Activated CD8-positive, alpha-beta memory T cell treated with anti-CD3 and anti-CD28 coated beads, Interleukin-2, amount 10 ng/mL, durations not matched to agents 7 days and 5 days (primary cell): ENCODE measurements at places on chromosomes 3 and 15. TPM values are rescaled to one million over a fixed set of nuclear protein-coding genes. Genes with fewer than 3 reads are reported as not detected.

Gene NEK11
- total RNA-seq: 0.96 TPM

Gene LRRIQ4
- total RNA-seq: 0.35 TPM

GRCh38 chr3:143414571-143415253 is 295.1 kb downstream of the CHST2 start:
- no peaks in the 10 kb centered on the region for H3K27me3 ChIP-seq
- H3K27ac ChIP-seq: no peak overlapping the region
- no peak overlapping the region for H3K4me3 ChIP-seq
- DNase-seq: no peak
- no peaks in the 10 kb centered on the region for H3K36me3 ChIP-seq

Gene IQCF5
- not detected for total RNA-seq

Gene SLC9C1
- not detected for total RNA-seq

- H3K4me3 ChIP-seq: no peak overlapping the region
- peaks cover 12% of the 10 kb centered on the region for H3K4me1 ChIP-seq
- no peak overlapping the region for H3K27ac ChIP-seq
- peaks cover 3% of the 10 kb centered on the region for H3K27me3 ChIP-seq
- no peak for DNase-seq
These were observed 41.1 kb upstream of the NDUFB4 start for GRCh38 chr3:120554812-120555606.

Gene SLC2A2
- not detected for total RNA-seq

Gene ATP13A5
- total RNA-seq: not detected

DNA sequence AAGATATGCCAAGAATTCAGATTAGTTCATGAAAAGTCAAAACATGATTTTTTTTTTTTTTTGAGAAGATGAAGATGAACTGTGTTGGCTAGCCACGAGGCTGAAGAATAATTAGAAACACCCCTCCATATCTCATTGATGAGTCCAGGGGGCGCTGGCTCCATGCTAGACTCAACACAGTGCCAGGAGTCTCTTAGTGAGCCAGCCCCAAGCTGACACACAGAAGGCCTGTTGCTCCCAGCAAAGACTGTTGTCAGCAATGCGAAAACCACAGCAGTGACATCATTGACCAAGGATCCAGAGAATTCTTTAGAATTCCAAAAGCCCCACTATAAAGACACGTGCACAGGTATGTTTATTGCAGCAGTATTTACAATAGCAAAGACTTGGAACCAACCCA is 185.2 kb downstream of the ANXA2 start:
- DNase-seq: no peak
- peaks cover 47% of the 10 kb centered on the region for H3K27me3 ChIP-seq
- H3K4me1 ChIP-seq: no peaks in the 10 kb centered on the region
- H3K27ac ChIP-seq: no peak overlapping the region

DNA sequence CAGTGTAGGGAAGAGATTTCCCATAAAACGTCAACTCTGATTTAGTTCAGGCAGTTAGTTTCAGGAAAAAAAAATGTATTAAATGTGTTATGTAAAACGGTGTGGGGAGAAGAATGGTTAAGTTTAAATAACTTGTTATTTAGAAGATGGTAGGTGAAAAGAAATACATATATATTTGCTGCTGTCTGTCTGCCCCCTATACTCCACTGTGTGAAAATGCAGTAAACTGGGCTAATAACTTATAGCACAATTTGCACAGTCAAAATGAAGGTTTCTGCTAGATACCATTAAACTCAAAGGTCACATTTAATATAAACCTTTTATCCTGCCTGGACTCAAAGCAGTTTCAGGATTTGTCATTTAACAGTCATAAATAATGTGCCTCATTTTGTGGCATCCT is 515.0 kb downstream of the FGF12 start:
- no peaks in the 10 kb centered on the region for H3K27me3 ChIP-seq
- DNase-seq: no peak
- no peak overlapping the region for H3K27ac ChIP-seq
- H3K4me1 ChIP-seq: no peaks in the 10 kb centered on the region
- no peaks in the 10 kb centered on the region for H3K36me3 ChIP-seq

Gene SEC22C
- total RNA-seq: 46.1 TPM

Gene PSMA4
- 278 TPM for total RNA-seq

DNA sequence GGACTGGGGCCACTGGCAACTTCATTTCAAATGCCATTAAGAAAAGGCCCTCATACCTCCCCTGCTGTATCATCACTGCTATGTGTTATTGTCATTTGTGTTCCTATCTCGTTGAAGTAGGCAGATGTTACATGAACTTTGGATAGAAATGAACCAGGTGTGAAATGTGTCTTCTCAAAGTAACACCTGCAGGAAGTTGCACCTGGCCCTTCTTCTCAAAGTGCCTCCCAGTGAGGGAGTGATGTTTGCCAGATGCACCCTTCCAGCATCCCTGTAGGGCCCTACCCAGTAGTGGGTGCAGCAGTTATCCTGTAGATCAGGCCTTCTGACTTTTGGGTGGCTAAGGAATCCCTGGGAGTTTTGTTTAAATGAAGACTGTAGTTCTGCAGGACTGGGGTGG is 197.7 kb upstream of the CTNNB1 start:
- no peak overlapping the region for H3K4me3 ChIP-seq
- DNase-seq: no peak
- H3K27me3 ChIP-seq: peaks cover 42% of the 10 kb centered on the region

- no peaks in the 10 kb centered on the region for H3K27me3 ChIP-seq
- H3K36me3 ChIP-seq: peaks cover 71% of the 10 kb centered on the region
- no peak for DNase-seq
- H3K27ac ChIP-seq: no peak overlapping the region
- H3K4me1 ChIP-seq: no peaks in the 10 kb centered on the region
These were observed 193.7 kb upstream of the BHLHE40 start for GRCh38 chr3:4785551-4785950.

- H3K27me3 ChIP-seq: no peaks in the 10 kb centered on the region
- no peaks in the 10 kb centered on the region for H3K4me1 ChIP-seq
- H3K36me3 ChIP-seq: no peaks in the 10 kb centered on the region
- no peak for DNase-seq
- no peak overlapping the region for H3K27ac ChIP-seq
- no peak overlapping the region for H3K4me3 ChIP-seq
These were observed 1051.9 kb downstream of the FHIT start for GRCh38 chr3:60199306-60199705.

DNA sequence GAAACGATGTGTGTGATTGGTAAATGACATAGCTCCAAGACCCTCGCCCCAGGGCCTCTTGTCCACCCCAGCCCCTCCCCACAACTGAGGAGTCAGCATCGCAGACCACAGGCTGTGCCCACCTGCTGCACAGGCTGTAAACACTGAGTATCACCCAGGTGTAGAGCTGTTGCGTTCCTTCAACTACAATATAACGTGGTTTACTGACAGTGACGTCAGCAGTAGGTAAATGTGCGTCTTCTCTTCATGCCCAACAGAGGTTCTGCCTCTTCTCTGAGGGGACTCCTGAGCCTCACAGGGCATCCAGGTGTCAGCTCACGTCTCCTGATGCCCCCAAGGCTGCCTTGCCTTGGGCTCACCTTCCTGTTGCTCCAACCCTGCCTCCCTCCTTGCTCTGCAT is 395.1 kb downstream of the CACNA2D3 start:
- H3K4me1 ChIP-seq: no peaks in the 10 kb centered on the region
- H3K27me3 ChIP-seq: no peaks in the 10 kb centered on the region
- no peak for DNase-seq
- no peak overlapping the region for H3K27ac ChIP-seq
- no peak overlapping the region for H3K4me3 ChIP-seq

Gene CPN2
- not detected for total RNA-seq

- no peaks in the 10 kb centered on the region for H3K27me3 ChIP-seq
- no peaks in the 10 kb centered on the region for H3K4me1 ChIP-seq
- peak; percentile 31 for DNase-seq
- peaks cover 18% of the 10 kb centered on the region for H3K36me3 ChIP-seq
- no peak overlapping the region for H3K27ac ChIP-seq
These were observed 8.3 kb downstream of the BDH1 start for GRCh38 chr3:197547306-197548011.

Gene PROK2
- total RNA-seq: 3.4 TPM

Gene OGG1
- 34.5 TPM for total RNA-seq

DNA sequence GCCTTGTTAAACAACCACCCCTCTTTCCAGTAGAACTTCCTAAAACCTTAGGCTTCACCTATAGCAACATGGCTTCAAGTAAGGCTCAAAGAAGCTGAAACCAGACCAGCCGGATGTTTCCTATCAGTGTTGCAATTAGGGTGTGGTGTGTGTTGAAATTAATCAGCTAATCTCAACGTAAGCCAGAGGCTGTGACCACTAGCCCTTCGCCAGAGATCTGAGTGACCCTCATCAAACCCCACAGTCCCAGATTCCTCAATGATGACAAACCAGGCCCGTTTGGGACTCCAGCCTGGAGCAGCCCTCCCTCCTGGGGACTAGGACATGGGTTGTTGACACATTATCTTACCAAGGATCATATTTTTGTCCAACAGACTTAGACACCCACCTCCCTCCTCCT is 27.3 kb downstream of the CYP11A1 start:
- no peaks in the 10 kb centered on the region for H3K4me1 ChIP-seq
- no peak overlapping the region for H3K27ac ChIP-seq
- DNase-seq: no peak
- no peaks in the 10 kb centered on the region for H3K27me3 ChIP-seq

Gene GATA2
- total RNA-seq: not detected

Gene TRPC1
- total RNA-seq: 2.9 TPM

Gene CMSS1
- total RNA-seq: 57.5 TPM

Gene NR2E3
- total RNA-seq: not detected

Gene GATM
- 2.7 TPM for total RNA-seq

Gene TRIM71
- not detected for total RNA-seq

GRCh38 chr15:40633178-40633577 is 39.1 kb downstream of the KNL1 start:
- no peak overlapping the region for H3K4me3 ChIP-seq
- peaks cover 40% of the 10 kb centered on the region for H3K36me3 ChIP-seq
- no peak overlapping the region for H3K27ac ChIP-seq
- H3K27me3 ChIP-seq: no peaks in the 10 kb centered on the region
- no peaks in the 10 kb centered on the region for H3K4me1 ChIP-seq
- no peak for DNase-seq

DNA sequence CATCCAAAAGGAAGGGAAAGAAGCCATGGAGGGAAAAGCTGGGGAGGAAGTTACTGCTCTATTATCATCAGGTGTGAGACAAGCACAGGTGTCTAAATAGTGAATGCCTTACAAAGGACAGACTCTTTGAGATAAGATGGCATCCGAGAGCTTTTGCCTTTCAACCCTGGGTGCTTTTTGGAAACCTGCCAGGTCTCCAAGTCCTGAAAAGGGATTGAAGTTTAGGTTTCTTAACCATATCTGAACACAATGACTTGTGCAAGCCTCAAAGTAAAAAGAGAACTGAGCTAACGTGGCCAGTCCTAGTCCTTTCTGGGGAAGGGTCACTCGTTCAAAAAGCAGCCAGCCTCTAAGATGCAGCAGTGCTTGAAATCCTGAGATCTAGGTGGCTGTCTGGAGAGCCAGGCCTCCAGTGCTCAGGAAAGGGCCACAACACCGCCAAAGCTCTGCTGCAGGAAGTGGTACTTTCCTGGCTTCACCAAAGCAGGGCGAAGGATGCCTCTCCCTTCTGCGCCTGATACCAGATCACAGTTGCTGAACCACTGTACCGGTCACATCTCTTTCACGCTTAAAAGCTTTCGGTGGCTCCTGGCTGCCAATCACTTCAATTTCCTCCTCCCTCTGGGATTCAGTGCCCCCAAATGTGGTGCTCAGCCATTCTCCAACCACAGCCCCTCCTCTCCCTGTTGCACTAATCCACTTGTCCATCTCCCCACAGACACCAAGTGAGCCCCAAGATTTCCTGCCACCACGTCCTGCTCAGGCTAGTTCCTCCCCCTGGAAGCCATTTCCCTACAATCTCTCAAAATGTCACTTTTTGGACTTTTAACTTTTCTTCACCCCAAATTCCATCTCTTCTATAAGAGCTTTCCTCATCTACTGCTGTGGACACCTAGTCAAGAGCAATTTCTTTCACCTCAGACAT is 104.1 kb upstream of the LPP start:
- H3K36me3 ChIP-seq: no peaks in the 10 kb centered on the region
- H3K27ac ChIP-seq: peak overlapping the region; percentile 61
- peak; percentile 72 for DNase-seq
- peaks cover 5% of the 10 kb centered on the region for H3K27me3 ChIP-seq

Gene RTP1
- total RNA-seq: not detected

- DNase-seq: no peak
- no peaks in the 10 kb centered on the region for H3K27me3 ChIP-seq
- H3K4me3 ChIP-seq: no peak overlapping the region
- no peak overlapping the region for H3K27ac ChIP-seq
- no peaks in the 10 kb centered on the region for H3K4me1 ChIP-seq
These were observed 218.2 kb downstream of the STXBP5L start for GRCh38 chr3:121126033-121126706.

DNA sequence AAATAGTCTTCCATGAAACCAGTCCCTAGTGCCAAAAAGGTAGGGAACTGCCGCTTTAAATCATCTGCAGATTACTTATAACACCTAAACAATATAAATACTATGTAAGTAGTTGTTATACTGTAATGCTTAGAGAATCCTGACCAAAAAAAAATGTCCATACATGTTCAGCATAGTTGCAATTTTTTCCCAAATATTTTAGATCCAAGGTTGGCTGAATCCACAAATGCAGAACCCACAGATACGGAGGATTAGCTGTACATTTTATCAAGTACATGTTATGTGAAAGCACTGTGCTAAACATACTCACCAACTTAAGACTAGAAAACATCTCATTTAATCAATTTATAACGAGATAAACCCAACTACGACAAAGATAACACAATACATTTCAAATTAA is 9.3 kb downstream of the MSL2 start:
- peaks cover 78% of the 10 kb centered on the region for H3K4me1 ChIP-seq
- no peak overlapping the region for H3K27ac ChIP-seq
- peak overlapping the region; percentile 18 for H3K4me3 ChIP-seq
- H3K36me3 ChIP-seq: peaks cover 33% of the 10 kb centered on the region
- no peaks in the 10 kb centered on the region for H3K27me3 ChIP-seq

DNA sequence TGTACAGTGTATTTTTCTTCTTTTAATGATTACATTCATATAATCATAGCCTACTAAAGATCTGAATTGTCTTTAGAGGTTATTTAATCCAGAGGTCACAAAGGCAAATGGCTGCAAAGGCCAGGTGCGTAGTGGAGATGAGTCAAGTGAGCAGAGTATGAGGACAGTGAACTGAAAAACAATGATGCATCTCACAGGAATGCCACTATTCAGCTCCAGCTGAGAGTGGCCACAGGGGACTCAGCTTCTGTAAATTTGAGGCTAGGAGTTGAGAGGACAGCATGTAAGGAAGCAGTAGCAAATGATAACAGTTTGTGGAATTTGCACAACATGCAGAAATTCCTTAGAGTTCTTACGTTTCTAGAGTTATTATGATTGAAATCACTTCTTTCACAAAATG is 50.4 kb downstream of the COL6A5 start:
- no peak for DNase-seq
- no peak overlapping the region for H3K4me3 ChIP-seq
- H3K4me1 ChIP-seq: peaks cover 5% of the 10 kb centered on the region
- no peaks in the 10 kb centered on the region for H3K36me3 ChIP-seq

Gene GABRR3
- total RNA-seq: not detected

Gene CYP1A1
- total RNA-seq: 2.8 TPM

- no peak overlapping the region for H3K27ac ChIP-seq
- H3K4me3 ChIP-seq: no peak overlapping the region
- H3K27me3 ChIP-seq: no peaks in the 10 kb centered on the region
These were observed 580.8 kb upstream of the ALCAM start for GRCh38 chr3:104785947-104786346.
